Skeletal muscle cell (primary cell): ENCODE measurements at places on chromosomes 1 and 21.
A peak's percentile ranks its signal among the peaks of the same experiment; 100 is the strongest.

DNA sequence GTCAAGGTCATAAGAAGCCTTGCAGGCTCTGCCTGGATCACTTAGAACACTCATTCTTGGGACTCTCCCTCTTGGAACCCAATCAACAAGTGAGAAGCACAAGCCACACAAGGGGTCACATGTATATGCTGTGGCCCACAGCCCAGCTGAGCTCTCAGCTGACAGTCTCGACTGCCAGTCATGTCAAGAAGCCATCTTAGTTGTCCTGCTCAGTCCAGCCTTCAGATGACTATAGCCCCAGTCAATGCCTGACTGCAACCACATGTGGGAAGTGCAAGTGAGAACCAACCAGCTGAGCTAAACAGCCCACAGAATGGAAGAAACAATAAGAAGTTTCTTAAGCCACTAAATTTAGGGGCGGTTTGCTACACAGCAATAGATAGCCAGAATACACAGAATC lies 356.0 kb downstream of the KCNH1 start:
- DNase-seq: no peak

DNA sequence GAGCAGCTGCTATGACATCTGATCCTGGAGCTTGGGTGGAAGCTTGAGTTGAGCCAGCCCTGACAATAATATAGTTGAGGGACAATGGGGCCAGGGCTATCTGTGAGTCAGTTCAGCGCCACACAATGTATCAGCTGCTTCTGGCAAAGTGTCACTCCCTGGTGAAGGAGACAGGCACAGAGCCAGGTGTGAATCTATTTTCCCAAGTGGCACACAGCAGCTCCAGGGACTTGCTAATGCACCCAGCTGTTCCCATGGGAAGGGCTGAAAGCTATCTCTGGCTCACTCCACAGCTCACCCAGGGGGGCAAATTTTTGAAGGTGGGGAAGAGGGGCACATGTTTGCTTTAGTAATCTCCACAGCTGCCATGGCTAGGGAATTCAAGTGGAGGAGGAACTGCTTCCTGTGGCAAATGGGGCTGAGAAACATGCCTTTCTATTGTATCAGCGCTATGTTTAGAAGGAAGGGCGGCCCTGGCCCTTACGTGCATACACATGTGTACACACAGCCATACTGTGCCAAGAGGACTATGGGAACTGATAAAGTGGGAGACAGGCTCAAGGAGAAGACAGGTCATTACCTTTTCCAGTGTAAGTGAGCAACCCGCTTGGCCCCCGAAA lies 2.2 kb downstream of the CYB5R1 start:
- DNase-seq: peak; percentile 67

DNA sequence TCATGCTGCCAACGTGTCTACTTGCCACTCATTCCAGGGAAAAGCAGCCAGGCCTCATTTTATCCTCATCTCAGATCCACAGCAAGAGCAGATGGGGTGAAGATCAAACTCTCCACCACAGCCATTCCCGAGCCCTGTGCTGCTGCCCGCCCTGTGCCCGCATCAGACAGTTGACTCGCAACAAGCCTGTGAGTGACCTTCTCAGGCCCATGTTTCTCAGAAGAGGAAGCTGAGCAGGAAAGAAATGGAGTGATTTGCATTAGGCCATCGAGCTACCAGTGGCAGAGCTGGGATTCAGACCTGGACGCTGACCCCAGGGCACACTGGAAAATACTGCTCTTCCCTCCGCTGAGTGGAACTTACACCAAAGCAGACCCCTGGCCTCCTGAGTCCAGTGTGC lies 1.2 kb downstream of the CNR2 start:
- DNase-seq: no peak

- peak; percentile 73 for DNase-seq
These were observed 9.7 kb upstream of the SHCBP1L start for GRCh38 chr1:182962554-182963115.

GRCh38 chr1:198711837-198712236 lies 73.0 kb downstream of the PTPRC start:
- no peak for DNase-seq
